ENCODE measurements at places on chromosomes 12 and 14.

- no peak for DNase-seq
Measured at GRCh38 chr12:6057700-6058099, 66.8 kb downstream of the VWF start.

DNA sequence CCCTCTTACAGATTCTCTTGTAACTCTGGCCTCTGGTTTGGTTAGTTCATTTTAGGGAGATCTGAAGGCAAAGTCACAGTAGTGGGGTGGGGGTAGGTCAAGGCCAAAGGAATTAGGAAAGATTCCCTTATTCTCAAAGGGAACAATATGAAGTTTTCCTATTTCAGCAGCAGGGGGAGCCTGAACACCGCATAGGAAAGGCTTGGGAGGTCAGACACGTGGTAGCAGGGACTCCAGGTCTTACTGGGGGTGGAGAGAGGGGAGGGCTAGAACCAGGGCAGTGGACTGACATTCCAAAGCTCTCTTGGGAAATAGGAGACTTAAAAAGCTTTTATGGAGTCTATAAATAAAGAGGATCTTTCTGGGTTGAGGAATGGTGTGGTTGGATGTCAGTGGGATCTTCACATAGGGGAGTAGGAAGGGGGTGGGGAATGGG is 1.3 kb downstream of the ZC3H10 start:
- peak; percentile 78 for DNase-seq

- no peak for DNase-seq
Measured at GRCh38 chr12:70427611-70428010, 61.5 kb downstream of the KCNMB4 start.

- no peak for DNase-seq
Measured at GRCh38 chr14:56224229-56224628, 106.0 kb downstream of the PELI2 start.

DNA sequence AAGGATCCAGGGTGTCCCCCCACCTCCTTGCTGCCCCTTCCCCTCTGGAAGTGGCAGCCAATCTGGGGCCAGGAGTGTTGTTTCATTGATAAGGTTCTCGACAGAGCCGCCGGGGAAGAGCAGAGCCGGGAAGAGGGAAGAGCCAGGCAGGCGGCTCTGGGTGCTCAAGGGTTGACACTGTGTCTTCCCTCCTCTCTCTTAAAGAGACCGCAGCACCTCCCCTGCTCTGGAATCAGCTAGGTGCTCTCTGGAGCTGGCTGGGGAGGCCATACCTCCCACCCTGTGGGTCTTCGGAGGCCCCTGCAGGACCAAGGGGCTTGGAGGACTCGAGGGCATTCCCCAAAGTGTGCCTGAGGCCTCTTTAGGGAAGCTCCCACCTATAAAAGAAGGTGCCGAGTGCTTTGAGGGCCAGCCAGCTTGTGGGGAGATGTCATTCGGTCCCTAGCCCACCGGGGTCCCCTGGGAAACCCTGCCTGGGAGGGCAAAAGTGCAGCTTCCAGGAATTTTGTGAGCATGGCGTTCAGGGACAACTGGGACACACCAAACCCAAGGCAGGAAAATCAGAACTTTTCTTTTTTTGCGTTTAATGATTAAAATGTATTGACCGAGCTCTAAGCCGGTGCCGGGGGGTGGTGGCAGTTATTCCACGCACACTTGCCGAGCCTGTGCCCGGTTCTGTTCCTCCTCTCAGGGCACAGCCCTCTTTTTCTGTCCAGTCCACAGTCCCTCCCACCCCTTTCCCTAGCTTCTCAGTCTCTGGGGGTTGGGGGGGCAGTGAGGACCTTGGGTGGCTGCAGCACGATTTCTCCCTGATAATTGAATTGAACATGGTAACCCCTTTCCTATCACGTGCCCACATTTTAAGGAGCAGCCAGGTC is 3.0 kb downstream of the SETD1B start:
- DNase-seq, result no peak

DNA sequence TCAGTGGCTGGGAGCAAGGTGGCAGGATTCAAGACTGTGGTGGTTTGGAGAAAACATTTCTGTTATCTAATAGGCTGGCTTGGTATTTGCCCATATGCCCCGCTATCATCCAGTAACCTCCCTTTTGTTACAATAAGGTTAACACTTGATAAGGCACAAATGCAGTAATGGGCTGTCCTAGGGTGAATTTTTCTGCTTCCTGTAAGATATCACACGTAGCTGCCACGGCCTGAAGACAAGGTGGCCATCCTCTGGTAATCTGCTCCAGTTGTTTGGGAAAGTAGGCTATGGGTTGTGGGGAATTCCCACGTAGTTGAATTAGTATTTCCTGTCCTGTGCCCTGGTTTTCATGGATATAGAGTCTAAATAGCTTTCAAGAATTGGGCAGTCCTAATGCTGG is 23.1 kb downstream of the ANG start:
- DNase-seq, result no peak

DNA sequence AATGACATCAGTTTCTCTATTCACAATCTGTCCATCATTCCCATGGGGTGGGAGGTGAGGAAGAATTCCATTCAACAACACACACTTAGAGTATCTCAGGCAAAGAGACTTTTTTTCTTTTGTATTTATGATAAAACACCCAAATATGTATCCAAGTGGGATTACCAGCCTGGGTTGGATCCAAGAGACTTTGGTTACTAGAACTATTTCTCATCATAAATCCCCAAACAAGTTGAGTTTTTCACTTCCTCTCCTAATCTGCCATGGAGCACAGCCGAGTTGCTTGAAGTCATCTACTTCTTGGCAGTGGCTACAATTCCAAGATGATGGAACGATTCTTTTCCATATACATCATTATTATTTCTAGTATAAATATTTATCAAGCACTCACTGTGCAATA is 209.2 kb upstream of the HMGA2 start:
- no peak for DNase-seq

GRCh38 chr14:105882626-105883025 is 356.2 kb downstream of the TMEM121 start:
- no peak for DNase-seq

DNA sequence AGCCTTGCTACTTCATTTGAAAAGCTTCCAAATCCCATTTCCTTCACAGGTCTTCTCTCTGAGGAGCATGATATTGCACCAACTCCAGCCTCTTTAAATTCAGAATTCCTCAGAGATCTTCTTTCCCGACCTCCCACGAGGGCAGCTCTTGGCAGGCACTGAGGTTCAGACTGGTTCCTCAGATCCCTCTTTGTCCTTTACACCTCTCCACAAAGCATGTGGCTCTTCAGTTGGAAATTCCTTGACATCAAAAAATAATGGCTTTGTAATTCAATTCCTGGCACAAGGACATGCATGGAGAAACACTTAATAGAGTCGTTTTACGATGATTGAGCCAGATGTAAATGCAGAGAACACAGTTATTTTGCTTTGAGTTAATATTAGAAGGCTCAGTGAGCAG is 63.2 kb upstream of the TMX1 start:
- no peak for DNase-seq

- DNase-seq, result no peak
Measured at GRCh38 chr12:119334430-119335170, at the start of gene CCDC60. Gene CCDC60, plus strand, starts transcription at chr12:119334729. Its CDS starts 448 bp downstream, at chr12:119335177.

- DNase-seq, result peak; percentile 23
Measured at GRCh38 chr12:27244689-27245488, 803 bp downstream of the STK38L start.

- DNase-seq, result no peak
Measured at GRCh38 chr14:31292937-31293616, 85.5 kb upstream of the HECTD1 start.

GRCh38 chr14:93316716-93317115 is 16.1 kb downstream of the BTBD7 start:
- DNase-seq, result no peak

DNA sequence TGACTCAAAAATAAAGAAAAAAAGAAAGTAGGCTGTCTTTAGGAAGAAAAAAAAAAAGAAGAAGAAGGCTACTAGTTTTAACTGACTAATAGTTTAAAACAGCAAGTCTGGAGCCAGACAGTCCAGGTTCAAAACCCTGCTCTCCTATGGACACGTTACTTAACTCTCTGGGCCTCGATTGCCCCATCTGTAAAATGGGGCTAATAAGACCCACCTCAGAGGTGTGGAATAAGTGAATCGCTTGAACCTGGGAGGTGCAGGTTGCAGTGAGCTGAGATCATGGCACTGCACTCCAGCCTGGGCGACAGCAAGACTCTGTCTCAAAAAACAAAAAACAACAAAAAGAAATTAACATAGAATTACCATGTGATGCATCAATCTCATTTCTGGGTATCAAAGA is 10.5 kb upstream of the SCARB1 start:
- DNase-seq, result no peak

- no peak for DNase-seq
Measured at GRCh38 chr14:86193756-86194155, 663.8 kb downstream of the FLRT2 start.

GRCh38 chr14:43568022-43568421 is 939.1 kb downstream of the FSCB start:
- DNase-seq, result no peak

GRCh38 chr12:103571286-103571685 is 15.8 kb upstream of the STAB2 start:
- DNase-seq, result no peak

DNA sequence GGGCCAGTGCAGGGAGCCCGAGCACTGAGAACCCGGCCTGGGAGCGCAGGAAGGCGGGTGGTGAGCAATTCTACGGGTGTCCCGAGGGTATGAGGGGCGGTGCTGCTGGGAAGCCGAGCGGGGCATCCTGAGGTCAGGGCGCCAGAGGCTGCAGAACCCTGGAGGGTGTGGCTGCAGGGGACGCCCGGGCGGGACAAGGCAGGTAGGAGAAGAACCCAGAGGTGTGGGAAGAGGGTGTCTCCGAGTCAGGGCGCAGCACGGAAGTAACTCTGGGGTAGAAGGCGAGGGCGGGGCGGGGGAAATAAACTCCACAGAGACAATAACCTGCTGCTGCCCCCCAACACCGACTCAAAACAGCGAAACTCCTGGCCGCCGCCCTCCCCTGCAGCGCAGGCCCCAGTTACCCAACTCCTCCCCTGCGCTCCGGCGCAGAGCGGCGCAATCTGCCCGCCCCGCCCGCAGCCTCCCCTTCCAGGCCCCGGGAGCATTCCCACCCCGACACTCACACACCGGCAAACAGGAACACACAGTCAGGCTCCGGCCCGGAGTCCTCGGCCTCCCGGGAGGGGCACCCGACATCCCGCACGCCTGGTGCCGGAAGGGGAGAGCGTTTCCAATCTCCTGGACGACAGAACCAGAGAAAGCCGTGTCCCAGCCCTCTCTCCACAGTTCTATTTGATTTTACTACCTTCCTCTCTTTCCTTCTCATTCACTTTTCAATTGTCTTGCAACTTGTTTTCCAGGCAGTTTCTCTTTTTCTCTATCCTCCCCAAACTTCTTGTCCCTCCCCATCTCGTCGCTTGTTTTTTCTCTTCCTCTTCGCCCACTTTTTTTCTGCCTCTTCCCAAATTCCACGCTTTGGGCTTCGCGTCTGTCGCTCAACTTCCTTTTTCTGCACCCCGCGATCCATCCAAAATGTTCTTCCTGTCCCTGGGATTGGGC is 2.4 kb downstream of the HRK start:
- no peak for DNase-seq

GRCh38 chr14:20403521-20403920 is 9.8 kb downstream of the TEP1 start:
- no peak for DNase-seq

GRCh38 chr12:107650977-107651376 is 34.6 kb upstream of the PWP1 start:
- DNase-seq, result no peak

DNA sequence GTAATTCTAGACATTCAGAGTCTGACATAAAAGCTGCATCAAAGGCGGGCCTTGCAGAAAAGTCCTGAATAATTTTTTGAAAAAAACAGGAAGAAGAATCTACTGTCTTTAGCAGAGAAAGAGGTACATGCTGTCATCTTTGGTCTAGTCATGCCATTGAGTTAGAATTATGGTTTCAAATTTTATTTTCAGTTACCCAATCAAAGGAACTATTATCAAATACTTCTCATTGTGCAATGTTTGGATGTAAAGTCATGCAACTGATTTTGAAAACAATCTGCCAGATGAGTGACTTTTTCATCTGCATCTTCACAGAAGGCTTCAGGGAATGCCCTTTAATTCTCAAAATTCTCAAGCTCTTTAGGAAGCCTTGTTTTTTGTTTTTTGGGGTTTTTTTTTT is 803.5 kb downstream of the FLRT2 start:
- no peak for DNase-seq

DNA sequence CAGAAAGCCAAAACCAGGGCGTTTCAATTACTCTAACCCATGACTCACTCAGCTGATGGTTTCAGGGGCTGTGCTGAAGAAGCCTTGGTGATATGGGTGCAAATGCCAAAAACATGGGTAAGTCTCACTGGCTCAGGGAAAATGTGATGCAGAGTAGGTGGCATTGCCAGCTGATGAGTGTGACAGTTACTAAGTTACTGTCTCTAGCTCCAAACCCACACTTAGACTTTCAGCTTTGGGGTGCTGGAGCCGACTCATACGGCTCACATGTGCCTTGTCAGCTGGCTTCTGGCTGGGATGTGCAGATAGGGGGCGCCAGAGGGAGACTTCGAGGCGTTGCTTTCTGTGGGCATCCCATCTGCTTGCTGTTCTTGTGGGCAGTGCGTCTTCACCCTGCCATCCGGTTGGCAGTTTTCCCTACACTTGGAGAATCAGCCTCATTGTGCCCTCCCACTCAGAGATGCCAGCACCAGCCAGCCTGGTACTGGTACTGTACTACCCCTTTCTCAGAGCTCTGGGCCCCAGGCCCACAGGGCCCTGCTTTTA is 11.1 kb upstream of the KRT7 start:
- DNase-seq, result peak; percentile 42

- no peak for DNase-seq
Measured at GRCh38 chr12:108313606-108314351, 25.3 kb downstream of the CMKLR1 start.

DNA sequence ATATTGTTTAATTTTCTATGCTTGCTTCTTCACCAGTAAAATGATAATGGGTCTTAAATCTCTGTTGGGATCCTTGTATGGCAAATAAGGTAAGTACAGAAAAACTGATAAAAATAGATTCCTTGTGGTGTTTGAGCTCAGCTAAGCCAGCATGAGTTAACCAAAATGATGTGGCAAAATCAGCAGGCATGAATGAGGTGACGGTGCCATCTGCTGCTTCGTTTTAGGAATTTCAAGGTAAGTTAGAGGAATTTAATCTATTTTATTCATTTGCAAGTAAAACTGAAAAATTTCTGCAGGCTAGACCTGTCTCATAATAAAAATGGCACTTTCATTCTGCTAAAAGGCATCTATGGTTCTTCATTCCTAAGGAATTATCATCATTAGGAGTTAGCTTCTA is 10.0 kb upstream of the CLEC7A start:
- peak; percentile 16 for DNase-seq

All from kidney glomerular epithelial cell (primary cell).